ENCODE measurements at places on chromosomes 7 and 10.

DNA sequence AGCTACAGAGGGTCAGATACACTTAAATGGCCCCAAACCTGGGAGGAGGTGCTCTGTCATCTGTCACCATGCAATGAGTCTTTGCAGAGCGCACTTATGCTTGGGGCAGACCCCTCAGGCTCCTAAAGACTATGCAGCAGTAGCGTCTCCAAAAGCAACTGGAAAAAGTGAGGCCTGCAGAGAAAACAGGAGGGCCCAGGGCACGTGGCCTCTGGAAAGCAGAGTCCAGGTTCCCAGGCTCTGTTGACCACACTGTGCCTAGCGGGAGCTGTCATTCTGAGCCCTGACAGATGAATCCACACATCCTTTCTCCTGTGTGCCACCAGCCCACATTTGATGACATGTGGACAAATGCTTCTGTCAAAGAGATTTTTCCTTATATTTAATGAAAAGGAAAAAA, 66.4 kb downstream of the MINDY4 start:
- DNase-seq, result no peak

GRCh38 chr10:123929791-123930190, 38.2 kb upstream of the CPXM2 start:
- DNase-seq, result no peak

GRCh38 chr7:142689439-142690120, 59.7 kb upstream of the PRSS1 start:
- DNase-seq, result no peak

GRCh38 chr7:39700165-39700564, 76.8 kb downstream of the RALA start:
- no peak for DNase-seq

- peak; percentile 72 for DNase-seq
Observed at GRCh38 chr10:101095550-101096213, 33.9 kb downstream of the KAZALD1 start.

DNA sequence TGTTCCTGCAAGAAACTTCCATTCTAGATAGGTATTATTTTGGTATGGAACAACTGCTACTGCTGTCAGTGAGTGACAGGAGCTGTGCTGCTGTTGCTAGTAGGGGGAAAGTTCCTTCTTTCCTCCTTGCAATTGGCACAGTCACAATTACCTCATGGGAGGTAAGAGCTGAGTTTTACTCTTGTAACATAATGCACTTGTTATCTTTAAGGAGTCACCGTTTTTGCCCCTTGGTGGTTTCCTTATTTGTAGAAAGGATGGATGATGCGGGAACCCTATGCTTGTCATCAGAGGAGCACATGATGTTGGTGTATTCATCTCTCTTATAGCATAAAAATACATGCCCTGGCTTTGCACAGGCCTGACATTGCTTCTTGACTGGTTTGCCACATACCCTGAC, 234.7 kb upstream of the NPY start:
- no peak for DNase-seq

- DNase-seq, result no peak
Observed at GRCh38 chr7:22814261-22815208, 8.1 kb downstream of the TOMM7 start.

- no peak for DNase-seq
Observed at GRCh38 chr7:103996017-103996551, 6.6 kb upstream of the RELN start.

- DNase-seq, result no peak
Observed at GRCh38 chr7:139673230-139673629, 104.6 kb downstream of the HIPK2 start.

GRCh38 chr7:94612661-94613060, 43.3 kb downstream of the SGCE start:
- no peak for DNase-seq

GRCh38 chr7:51288896-51289622, 27.6 kb downstream of the COBL start:
- no peak for DNase-seq

DNA sequence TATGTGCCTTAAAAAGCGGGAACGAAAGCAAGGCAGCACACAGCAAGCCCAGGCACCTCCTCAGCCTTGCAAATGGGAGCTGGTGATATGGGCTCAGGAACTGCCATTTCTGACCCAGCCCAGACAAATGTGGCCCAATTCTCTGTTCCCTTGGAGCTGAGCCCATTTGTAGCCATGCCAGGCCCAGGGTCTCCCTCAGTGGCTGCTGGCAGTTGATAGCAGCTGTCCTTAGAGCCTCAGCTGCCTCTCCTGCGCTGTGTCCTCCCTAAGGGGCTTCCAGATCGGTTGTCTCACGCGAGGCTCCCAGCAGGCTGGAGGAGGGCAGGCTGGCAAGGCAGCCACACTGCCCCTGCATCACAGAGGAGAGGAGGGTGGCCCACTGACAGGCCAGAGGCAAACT, 275.8 kb downstream of the KCNMA1 start:
- DNase-seq, result no peak

- no peak for DNase-seq
Observed at GRCh38 chr7:32218154-32218467, 147.9 kb upstream of the PDE1C start.

GRCh38 chr7:75762350-75762917, 9.6 kb downstream of the CCL26 start:
- DNase-seq, result no peak

GRCh38 chr10:111098679-111099437, 22.0 kb downstream of the ADRA2A start:
- DNase-seq, result no peak

- no peak for DNase-seq
Observed at GRCh38 chr10:121740069-121740468, 141.8 kb upstream of the FGFR2 start.

GRCh38 chr7:11478426-11478825, 353.6 kb downstream of the THSD7A start:
- DNase-seq, result no peak

DNA sequence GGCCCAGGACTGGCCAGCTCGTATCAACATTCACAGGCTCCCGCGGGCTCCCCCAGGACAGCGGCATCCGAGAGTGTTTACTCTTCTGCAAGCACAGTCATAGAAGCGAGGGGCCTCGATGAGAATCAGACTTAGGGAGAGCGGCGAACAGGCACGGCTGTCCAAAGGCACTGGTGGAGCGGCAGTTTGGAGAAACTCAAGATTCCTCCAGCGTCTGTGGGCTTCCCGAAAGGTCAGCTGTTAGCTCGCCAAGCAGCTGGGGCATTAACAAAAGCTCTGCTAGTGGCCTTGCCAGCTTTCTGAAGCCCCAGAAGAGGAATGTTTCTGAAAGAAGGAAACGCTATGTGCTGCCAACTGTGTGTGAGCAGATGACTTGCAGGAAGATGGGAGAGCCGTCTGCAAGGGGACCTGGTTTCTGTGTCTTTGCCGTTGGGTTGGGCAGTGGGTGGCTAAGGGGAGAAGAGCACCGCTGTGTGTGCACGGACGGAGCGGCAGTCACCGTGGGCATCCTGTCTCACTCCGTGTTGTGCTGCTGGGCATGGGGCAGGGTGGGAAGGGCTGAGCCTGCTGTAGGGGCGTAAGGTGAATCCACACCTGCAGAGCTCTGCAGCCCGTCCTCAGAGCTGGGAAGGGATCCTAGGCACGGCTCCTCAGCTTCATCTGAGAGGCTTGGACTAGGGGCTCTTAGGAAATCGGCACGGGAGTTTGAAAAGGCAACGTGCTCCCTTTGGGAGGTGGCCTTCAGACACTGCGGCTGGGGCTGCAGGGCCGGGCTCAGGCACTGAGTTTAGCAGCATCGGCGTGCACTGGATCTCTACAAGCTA, 42.1 kb downstream of the AMZ1 start:
- DNase-seq, result no peak

DNA sequence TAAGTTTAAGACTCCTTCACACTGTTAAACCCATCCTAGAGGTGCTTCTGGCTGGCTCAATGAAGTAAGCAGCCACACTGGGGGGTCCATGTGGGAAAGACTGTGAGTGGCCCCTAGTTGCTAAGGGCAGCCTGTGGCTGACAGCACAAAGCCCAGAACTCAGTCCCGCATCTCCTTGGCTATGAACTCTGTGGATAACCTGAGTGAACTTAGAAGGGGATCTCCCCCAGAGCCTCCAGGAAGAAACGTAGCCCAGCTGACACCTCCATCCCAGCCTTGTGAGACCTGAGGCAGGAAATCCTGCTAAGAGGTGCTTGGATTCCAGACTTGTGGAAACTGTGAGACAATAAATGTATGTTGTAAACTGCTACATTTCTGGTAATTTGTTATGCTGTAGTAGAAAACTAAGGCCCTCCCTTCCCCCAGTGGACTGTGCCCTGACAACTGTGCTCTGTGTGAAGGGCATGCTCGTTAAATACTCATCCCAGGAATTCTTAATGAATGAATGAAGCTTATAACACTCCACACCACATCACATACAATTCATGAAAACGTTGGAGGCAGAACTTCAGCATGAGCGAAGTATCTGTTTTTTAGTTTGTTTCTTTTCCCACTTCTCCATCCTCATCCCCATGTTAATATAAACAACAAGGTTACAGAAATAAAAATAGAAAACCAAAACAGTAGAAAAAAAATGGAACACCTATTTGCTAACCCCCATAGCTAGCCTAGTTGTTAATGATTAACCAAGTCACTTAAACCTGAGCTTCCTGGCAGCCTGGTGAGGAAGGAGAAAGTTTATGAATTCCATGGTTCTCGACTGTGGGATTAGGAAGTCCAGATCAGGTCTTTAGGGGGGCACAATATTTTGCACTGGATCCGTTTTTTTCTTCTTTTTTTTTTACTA, 36.8 kb upstream of the AOAH start:
- no peak for DNase-seq

DNA sequence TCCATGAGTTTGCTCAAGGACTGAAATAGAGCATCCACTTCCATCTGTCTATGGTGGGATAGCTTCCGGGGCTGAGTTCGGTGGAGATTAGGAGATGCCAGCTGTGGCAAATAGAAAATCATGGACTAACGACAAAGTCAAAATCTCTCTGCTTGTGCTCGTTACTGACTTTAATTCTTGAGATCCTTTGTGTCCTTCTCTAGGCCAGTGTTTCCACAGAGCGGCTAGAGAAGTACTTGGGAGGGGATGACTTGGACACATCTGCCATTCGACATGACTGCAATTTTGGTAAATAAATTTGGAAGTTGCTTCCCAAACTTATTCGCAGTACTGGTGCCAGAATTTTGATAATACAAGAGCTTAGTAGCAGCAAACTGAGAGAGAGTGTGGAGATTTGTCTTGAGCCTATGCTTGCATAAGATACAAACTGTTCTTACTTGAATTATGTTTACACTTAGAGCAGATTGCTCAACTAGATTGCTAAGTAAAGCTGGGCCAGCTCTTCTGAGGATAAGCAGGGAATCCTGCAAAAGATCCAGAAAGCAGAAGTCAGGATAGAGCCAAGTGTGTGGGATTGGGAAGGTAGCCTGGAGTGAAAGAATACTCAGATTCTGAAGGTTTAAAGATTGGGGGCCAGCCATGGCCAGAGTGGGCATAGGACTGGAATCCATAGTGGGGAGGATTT, 27.6 kb downstream of the ABCC2 start:
- no peak for DNase-seq

DNA sequence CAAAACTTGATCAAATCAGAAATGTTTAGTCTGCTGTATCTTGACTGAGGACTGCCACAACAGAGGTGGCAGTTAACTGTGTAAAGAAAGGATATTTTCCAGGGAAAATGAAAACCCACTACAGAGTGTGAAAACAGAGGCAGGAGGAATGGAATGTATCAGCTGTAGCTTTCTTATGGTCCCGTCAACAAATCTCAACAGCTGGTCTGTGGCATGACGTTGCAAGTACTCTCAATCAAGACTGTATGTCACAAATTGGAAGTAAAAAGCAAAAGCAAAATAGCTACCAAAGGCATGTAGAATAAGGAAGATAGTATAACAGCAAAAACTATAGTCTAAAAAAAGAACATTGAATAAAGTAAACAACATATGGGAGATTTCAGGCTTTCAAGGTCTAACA, 123.5 kb downstream of the KMT2C start:
- DNase-seq, result no peak

- no peak for DNase-seq
Observed at GRCh38 chr10:7609556-7609955, 57.2 kb downstream of the ITIH5 start.

GRCh38 chr7:24916463-24917040, 63.4 kb downstream of the OSBPL3 start:
- no peak for DNase-seq

GRCh38 chr7:151796091-151796870, 80.6 kb downstream of the PRKAG2 start:
- DNase-seq, result no peak

DNA sequence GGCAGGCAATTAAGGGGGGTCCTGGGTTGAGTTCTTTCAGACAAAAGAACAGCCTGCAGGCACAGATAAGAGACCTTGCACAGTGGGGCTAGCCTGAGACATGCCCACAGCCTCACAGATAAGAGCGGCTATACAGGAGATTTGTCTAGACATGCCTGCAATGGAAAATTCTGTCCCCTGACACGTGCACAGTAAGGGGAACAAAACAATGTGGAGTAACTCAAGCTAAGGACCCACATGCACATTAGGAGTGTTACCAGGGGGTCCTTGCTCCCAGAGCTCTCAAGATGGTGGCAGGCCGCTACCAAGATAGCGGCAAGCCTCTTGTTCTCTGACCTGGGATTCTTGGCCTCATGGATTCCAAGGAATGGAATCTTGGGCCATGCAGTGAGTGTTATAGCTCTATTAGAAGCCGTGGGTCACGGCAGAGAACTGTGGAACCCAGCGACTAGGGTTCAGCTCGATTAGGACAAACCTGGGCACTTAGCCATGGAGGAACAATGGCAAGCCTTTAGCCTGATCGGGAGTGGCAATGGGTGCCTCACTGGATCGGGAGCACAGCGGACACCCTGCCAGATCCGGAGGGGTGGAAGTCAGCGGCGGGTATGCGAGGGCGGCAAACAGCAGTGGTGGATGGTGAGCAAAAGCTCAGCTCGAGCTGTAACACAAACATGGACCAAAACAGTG, 196.9 kb downstream of the CCSER2 start:
- no peak for DNase-seq

- DNase-seq, result no peak
Observed at GRCh38 chr10:86064219-86064618, 302.4 kb downstream of the GRID1 start.

- no peak for DNase-seq
Observed at GRCh38 chr7:152897401-152897800, 137.8 kb downstream of the ACTR3B start.
